ENCODE measurements at places on chromosomes 16 and 17.

- DNase-seq = no peak
Measured at GRCh38 chr17:75238684-75239191, 22.7 kb downstream of the GGA3 start.

GRCh38 chr17:16446338-16446983 lies 31.1 kb downstream of the TRPV2 start:
- DNase-seq = no peak

GRCh38 chr17:53088481-53088880 lies 734.2 kb upstream of the KIF2B start:
- DNase-seq = no peak

GRCh38 chr17:52201767-52202519 lies 43.4 kb upstream of the CA10 start:
- no peak for DNase-seq

GRCh38 chr17:73048170-73048569 lies 44.3 kb downstream of the SLC39A11 start:
- no peak for DNase-seq

DNA sequence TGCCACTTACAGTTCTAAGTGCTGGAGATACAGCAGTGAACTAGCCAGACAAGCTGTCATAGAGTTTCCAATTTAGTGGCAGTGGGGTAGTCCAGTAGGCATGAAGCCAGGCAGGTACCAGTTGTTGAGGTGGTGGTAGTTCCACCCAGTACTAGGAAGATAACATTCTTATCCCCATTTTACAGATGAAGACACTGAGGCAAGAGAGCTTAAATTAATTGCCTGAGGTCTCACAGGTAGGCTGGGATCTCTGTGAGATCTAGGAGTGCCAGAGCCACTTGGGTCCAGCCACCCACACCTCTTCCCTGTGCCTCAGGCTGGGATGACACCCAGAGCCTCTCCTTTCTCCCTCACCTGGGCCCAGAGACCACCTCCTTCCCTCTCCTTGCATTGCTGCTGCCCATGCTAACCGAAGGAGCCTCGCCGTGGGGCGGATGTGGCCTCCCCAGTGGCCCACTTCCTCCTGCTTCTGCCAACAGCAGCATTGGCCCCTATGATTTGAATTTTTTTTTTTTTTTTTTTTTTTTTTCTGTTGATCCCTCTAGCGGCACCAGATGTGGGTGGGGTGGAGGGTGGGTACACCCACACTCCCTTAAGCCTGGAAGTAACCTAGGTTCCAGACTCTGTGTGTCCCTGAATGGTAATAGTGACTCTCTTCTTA lies 114.0 kb downstream of the PRKCB start:
- peak; percentile 29 for DNase-seq

DNA sequence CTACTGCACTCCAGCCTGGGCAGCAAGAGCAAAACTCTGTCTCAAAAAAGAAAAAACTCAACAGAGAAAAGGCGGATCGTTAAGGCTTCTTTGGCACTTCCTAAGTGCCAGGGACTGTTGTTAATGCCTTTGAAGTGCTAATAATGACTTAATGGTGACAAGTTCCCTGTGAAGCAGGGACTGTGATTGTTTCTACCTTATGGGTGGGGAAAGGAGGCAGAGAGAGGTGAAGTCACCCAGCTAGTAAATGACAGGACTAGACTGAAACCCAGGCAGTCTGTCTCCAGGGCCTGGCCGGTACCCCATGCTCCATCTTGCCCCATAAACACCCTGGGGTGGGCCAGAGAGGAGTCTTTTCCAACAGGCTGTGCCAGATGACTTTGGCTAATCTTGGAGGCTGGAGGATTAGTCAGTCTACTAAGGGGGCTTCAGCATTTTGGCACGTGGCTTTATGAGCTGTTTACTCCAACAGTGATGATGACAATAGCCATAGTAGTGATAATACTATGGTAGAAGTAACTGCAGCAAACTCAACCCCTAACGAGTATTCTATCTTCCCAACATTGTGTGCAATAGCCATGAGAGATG lies 26.9 kb downstream of the ABCC1 start:
- DNase-seq = no peak

- DNase-seq = no peak
Measured at GRCh38 chr16:72829846-72830775, 217.8 kb downstream of the ZFHX3 start.

DNA sequence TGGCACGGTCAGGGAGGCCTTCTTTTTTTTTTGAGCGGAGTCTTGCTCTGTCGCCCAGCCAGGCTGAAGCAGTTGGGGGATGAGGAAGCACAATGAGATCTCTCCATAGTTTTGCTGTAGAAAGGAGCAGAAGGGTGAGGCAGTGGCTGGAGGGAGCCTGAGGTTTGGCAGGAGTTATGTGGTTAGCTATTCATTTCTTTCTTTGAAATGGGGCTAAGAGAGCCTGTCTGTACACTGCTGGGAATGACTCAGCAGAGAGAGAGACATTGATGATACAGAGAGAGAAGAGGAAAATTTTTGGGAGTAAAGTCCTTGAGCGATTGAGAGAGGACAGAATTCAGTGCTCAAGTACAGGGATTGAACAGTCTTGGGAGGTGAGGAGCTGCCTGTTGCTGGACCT lies 22.1 kb downstream of the NOS2 start:
- DNase-seq = no peak

DNA sequence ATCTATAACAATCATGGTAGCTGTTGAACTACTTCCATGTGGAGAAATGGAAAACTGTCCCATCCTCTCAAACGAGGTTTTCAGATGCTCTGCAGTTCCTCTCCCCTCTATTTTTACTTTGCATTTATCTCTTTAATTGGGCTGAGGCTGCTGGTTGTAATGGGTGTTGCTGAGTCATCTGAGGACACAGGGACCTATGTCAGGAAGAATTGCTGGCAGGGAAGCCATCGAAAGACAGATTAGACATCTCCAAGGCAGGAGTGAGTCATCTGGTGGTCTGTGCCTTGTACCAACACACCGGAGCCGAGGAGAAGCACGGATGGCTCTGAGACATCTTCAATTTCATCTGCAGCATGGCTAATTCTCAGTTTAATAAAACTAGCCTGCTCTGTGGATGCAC lies 394.5 kb downstream of the GRIN2A start:
- DNase-seq = no peak

- no peak for DNase-seq
Measured at GRCh38 chr17:19756546-19756945, 8.4 kb upstream of the ALDH3A1 start.

GRCh38 chr17:75266316-75267152 lies 4.5 kb downstream of the MIF4GD start:
- no peak for DNase-seq

- no peak for DNase-seq
Measured at GRCh38 chr17:77476006-77476405, 335.2 kb downstream of the SEC14L1 start.

GRCh38 chr16:83920894-83921491 lies 22.1 kb downstream of the MLYCD start:
- DNase-seq = no peak

DNA sequence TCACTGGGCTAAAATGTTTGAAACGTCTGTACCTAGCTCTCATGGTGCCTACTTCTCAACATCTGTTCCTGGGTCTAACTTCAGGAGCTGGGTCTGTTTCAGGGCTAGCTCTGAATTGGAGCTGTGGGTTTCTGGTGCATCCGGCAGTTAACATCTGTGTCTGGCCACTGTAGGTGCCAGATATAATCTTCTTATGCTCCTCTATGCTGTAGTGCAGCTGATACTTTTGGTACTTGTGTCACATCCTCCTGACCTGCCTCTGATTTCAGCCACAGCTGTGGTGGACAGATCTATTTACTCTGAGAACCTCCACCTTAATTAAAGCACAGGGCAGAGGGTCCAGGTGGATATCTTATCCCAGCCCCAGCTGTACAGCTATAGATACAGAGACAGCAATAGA lies 496.5 kb upstream of the CDH11 start:
- no peak for DNase-seq

DNA sequence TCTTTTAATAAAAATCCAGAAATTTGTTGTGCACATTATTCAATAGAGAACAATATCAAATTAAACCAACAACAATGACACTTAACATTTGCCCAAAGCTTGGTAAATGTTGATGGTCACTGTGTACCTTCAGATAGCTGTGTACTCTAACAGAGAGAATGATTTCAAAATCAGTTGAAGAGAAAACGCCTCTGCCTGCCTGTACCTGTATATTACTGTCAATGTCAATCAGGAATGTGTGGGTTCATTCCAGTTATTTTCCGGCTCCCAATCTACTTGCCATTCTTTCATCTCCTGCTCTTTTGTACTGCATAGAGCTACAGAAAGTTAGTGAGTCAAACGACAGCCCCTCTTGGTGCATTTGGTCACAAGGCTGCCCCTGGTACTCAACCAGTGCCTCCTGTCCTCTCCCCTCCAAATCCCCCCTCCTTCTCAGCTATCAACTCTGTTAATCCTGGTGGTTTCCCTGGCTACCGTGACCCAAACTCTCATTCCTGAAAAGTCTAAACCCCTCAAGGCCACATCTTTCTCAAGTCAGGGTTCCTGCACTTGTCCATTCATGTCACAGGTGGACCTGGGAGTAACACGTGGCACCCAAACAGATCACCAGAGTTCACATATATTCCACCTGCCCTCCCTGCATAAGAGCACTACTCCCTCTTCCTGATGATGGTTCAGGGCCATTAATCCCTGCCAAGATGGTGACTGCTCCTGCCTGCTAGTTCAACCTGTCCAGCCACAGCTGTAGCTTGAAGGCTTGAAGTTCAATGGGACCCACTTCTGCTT lies 13.6 kb upstream of the ARL4D start:
- DNase-seq = no peak

DNA sequence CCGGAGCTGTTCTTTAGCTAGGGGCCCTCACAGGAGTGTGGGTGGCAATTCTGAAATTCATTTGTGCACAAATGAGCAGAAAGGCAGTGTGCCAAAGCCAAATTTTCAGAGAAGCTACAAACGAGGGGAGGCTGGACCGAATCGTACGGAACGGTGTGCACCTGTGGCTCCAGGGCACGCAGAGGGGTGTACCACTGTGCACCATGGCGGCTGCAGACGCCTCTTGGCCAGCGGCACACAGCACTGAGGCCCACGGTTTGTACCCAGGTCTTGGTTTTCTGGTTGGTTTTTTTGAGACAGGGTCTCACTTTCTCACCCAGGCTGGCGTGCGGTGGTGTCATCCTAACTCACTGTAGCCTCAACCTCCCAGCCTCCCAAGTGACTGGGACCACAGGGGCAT lies 14.9 kb downstream of the CHMP1A start:
- DNase-seq = no peak

- DNase-seq = no peak
Measured at GRCh38 chr17:59501690-59502089, 63.7 kb upstream of the DHX40 start.

DNA sequence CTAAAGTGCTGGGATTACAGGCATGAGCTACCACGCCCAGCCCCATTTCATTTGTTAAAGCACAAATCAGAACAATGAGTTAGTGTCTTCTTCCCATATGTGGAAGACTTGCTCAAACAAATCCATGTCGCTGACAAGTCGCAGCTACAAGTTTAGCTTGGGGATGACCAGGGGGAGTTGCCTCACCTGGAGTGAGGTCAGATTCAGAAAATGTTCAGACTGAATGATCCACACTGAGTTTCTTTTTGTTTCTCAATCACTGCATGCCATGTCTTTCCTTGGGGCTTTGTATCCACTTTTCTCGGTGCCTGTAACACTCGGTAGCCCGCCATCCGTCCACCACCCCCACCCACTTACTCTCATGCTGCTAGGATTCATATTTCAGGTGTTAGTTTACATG lies 437.3 kb upstream of the DYNLRB2 start:
- no peak for DNase-seq

DNA sequence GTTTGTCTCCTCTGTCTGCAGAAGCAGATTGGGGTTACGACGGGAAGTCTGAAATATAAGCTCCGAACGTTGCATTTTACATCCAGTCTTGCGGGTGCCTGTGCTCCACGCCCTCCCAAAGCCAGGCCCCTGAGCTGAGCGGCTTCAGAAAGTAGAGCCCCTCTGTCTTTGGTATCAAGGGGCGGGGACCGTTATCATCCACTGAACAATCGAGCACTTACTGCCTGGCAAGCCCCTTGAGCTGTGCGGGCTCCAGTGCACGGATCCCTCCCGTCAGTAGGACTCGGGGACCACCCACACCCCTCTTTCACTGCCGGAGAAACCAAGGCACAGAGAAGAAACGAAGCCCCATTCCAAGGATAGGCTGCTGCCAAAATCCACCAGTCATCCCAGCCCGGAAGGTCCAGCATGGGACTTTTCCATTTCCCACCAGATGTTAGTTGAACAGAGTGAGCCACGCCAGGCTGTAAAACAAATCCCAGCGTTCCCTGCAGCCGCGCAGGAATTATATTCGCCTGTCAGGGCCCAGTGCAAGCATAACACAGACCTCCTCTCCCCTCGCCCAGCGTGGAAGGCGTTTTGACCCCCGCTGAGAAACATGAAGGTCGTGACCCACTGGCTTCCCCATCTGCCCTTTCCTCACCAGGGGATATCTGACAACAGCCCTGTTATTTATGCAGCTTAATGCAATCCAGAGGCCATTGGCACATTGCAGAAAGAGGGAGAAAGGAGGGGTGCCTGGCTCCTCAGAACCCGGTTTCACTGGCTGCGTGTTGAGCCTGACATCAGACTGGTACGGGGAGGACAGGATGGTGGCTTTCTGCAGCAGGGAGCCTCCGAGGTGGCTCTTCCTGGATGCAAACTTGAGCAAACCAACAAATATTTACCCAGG lies 212.2 kb upstream of the FOXF1 start:
- DNase-seq = no peak

GRCh38 chr17:72853440-72854415 lies 238.8 kb downstream of the SLC39A11 start:
- DNase-seq = no peak

- DNase-seq = peak; percentile 50
Measured at GRCh38 chr17:45311760-45312476, 4.9 kb downstream of the MAP3K14 start.

GRCh38 chr16:11530171-11530940 lies 56.4 kb downstream of the LITAF start:
- DNase-seq = no peak

DNA sequence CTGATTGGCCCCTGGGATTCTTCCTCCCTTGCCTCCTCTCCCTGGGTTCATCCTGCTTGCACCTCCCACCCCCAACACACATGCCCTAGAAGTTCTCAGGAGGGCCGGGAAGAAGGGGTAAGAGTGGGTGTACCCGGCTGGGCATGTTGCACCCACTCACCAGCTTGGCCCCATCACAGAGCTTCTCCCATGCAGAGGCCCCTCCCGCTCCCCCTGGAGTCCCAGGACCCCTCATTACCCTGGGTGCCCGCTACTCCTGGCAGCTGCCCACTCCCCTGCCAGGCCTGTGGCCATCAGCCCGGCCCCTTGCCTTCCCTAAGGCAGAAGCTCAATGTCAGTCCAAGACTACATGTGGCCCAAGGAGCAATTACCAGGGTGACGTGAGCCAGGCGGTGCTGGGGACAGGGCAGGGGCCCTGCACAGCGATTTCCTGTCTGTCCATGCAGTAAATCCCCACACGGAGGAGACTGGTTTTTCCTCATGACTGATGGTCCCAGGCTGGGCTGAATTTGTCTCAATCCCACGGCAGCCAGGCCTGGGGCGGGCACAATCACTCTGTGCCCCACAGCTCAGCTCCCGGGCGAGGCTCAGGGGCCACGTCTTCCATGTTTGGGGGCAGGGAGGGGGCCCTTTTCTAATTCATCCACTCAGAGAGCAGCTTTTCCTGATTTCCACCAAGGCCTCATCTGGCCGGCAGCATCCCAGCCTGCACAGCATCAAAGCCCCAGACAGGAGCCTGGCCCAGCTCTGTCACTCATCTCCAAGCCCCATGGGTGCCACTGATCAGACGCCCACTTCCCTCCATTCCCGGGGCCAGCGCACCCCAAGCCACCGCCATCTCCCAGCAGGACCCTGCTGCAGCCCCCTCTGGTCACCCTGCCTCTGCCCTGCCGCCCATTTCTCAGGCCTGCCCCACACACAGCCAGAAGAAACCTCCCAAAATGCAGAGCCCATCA lies 234.7 kb downstream of the KATNIP start:
- DNase-seq = no peak

All from activated CD8-positive, alpha-beta memory T cell treated with anti-CD3 and anti-CD28 coated beads for 48 hours (primary cell).